ENCODE measurements at places on chromosomes 4 and X. TPM values are rescaled to one million over a fixed set of nuclear protein-coding genes. Genes with fewer than 3 reads are reported as not detected.
A peak's percentile ranks its signal among the peaks of the same experiment; 100 is the strongest.

GRCh38 chrX:12693754-12694153 lies 97.5 kb upstream of the PRPS2 start:
- DNase-seq, result no peak

DNA sequence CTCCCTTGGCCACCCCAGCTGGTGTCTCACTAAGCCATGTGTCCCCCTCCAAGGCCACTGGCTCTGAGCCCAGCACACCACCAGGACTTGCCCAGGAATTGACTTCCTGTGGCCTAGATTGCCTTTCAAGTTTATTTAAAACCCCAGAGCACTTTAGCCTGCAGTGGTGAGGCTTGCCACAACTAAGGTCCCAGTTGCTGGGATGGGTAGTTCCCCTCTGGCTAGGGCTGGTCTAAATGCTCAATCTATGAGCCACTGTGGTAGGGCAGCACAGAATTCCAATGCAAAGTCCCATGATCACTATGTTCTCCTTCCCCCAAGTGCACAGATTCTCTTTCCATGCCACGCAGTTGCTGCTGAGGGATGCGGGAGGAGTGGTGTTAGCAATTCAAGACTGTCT lies 61.1 kb upstream of the HCCS start:
- no peak for DNase-seq

GRCh38 chrX:152632445-152633097 lies 5.1 kb upstream of the GABRQ start:
- peak; percentile 25 for DNase-seq

GRCh38 chr4:170849969-170850368 lies 760.2 kb upstream of the AADAT start:
- no peak for DNase-seq

Gene ALAS2
- 31.3 TPM for total RNA-seq

Gene MAGEA3
- 169 TPM for total RNA-seq
